Midbrain (tissue), 1 donor: ENCODE measurements at places on chromosomes 3 and 15.
A peak's percentile ranks its signal among the peaks of the same experiment; 100 is the strongest.

GRCh38 chr3:191362037-191362436 lies 31.7 kb upstream of the UTS2B start:
- no peak for DNase-seq

DNA sequence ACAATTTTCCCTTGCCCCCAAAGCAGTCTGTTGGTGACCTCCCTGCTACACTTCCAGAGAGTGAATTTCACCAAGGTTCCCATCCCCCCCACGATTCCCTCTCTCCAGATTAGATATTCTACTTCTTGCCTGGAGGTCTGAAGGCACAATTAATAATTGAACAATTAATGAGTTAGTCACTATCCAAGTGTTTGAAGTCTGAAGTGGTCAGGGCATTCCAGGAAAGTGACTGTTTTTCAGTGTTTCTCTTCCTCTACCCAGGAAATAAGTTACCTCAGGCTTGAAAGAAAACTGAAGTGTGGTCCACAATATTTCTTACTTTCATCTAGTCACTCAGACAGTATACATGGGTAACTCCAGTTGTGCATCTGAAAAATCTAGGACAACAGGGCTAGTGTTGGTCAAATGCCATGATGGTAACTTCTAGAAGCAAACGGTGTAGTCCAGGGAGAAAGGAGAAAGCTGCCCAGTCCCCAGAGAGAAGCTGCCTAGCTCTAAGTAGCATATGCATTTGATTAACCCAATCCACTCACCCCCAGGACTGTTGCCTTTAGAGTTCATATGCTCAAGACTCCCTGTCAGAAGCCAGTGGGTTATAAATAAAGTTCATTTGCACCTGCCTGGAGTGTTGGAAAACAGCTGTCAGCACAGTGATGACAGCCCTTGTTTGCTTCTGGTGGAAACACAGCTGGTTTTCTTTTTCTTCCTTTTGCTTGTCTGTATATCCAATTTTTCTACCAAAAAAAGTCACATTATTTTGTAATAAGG lies 2.3 kb upstream of the TM4SF4 start:
- no peak for DNase-seq

DNA sequence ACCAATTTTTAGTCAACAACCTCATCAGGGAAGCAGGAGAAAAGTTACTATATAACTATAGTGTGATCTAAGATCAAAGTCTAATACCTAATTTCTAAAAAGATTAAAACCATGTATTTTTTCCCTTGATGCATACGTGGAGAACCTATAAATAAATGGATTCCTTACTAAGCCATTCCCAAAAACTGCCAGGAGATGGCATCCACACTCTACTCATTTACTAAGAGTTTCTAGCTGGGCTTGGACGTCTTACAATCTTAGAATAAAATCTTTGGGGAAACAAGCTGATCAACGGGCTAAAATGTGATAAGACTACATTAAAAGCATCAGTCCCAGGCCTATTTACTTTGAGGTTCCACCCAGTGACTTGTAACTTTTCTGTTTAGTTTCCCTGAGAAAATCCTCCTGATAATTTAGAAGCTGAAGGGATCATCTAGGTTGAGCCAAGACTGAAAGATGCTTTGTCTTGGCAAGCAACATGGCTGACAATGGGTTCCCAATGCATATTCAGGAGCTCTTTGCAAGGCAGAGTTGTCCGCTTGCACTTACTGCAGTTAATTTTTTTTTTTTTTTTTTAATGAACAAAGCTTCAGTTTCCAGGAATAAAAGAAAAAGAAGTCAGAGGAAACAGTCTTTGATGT lies 85.5 kb upstream of the FGF12 start:
- DNase-seq, result peak; percentile 77

DNA sequence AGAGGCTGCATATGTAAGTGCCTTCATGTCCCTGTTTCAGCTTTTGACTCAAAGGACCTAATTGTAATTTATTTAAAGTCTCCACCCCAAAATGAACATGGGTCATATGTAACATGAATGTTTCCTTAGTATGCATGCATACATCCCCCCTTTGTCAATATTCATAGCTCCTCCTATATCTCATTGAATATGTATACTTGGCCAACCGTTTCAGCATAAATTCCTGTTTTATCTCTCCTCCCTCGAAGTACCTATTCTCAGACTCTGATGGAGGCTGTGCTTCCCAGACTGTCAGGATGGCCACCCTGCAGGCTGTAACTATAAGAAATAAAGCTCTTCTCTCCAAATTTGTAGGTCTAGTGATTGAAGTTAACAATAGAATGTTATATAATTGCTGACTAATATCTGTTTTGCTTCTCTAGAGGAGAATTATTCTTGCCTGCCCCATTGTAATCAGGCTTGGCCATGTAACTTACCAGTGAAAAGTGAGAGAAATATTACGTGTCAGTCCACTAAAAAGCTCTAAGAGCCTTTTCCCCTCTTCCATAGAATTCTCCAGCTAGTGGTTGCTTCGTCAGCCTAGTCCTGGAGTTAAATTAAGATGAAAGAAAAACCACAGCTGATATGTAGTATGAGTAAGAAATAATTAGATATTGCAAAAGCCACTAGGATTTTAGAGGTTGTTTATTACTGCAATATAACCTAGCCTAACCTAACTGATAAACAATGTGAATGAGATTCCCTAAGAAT lies 245.1 kb downstream of the ZNF385D start:
- DNase-seq, result no peak

DNA sequence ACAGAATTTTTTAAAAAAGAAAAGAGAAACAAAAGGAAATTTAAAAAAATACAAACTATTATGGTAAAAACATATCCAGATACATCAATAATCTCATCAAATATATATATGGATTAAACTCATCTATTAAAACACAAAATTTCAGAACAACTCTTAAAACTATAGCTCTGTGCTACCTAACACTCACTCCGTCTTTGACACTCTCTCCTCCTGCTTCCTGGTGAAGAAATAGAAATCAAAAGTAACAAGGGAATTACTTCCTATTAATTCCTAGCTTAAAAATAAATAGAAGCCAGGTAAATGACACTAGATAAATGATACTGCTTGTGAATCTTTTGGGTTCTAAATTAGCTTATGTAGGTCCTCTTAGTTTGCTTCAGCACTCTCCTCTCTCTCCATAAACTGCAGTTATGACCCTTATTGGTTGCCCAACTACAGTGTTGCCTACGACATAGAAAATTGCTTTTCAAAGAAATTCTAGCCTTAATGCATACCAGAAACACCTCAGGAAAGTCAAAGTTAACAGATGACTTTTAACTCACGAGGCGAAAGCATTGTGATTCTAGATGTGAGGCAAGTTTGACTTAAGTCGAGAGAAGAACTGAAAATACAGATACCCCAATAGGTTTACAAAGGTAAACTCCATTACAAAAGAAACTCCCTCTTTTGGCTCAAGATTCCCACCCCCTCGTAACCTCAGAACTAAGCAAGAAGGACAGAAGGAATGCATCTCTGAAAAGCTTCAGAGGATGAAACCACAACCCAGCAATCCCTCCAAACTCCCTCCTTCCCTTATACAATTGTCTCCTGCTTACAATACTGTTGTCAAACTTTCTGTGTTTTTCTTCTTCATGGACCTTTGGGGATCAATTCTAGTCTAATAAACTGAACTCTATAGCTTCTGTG lies 394.7 kb downstream of the FGF12 start:
- DNase-seq, result no peak

DNA sequence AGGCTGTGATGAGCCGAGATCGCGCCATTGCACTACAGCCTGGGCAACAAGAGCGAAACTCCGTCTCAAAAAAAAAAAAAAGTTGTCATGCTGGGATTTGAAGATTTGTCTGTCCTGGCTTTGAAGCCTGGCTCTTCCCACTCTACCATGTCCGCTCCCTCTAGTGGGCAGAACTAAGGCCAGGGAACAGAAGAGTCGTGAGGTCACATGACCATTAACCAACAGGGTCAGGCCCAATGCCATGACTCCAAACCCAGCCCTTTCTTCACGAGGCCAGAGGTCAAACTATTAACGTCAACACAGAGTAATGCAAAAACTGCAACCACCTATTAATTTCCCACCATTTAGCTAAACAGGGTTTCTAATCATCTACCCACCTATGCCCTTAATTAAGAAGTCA lies 212.1 kb downstream of the ADAMTS17 start:
- no peak for DNase-seq

- DNase-seq, result no peak
Measured at GRCh38 chr3:22620498-22620897, 582.6 kb upstream of the UBE2E2 start.
